Pons (tissue), 1 donor: ENCODE measurements at places on chromosomes 6 and 20.
A peak's percentile ranks its signal among the peaks of the same experiment; 100 is the strongest.

DNA sequence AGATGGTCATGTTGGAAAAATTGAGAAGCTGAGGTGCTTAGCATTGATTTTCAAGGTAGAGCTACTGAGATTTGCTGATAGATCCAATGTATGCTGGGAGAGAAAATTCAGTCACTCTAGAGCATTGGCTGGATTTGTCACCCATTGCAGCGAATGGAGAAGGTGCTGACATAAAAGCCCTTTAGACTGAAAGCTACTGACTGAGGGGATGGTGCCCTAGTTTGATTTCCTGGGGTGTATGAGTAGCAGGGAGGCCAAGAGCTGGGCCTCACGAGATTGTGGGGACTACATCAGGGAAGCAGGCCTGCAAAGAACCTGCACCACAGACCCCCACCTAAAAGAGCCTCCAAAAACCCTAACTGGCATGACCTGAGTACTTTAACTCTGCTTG, 23.9 kb upstream of the PRND start:
- no peak for DNase-seq

- no peak for DNase-seq
Observed at GRCh38 chr20:63475209-63475608, 2.8 kb upstream of the KCNQ2 start.

DNA sequence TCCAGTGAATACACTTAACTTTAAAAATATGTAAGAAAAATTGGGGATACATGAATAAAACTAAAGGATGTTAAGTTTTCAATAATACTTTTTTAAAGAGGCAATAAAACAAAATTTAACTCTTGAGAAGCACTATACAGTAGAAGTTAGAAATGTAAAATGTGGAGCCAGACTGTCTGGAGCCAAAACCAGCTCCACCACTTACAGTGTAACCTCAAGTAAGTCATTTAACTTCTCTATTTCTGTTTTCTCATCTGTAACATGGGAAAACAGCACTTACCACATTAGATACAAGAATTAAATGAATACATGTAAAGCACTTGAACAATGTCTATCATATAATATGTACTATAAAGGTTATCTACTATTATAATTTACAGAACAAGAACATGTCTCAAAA, 6.7 kb downstream of the ATG5 start:
- no peak for DNase-seq

- no peak for DNase-seq
Observed at GRCh38 chr20:61918548-61918947, 147.1 kb downstream of the TAF4 start.

DNA sequence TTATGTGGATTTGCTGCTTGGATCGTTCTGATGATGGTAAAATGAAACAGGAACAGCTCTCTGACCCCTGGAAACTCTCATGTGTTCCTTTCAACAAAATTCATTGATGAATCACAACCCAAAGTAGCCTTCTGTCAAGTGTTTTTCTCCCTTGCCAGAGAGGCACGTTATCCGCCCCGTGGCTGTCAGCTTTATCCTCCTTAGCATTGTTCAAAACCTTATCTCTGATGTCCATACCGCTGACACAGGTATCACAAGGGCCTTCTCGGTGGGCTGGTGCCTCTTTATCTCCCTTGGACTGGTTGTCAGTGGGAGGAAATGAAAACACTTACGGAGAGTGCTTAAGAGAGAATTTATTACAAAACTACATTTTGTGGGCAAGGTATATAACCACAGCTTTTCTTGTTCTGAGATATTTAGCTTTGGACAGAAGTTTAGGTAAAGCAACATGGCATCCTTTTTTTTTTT, 84.9 kb downstream of the TIAM2 start:
- no peak for DNase-seq

DNA sequence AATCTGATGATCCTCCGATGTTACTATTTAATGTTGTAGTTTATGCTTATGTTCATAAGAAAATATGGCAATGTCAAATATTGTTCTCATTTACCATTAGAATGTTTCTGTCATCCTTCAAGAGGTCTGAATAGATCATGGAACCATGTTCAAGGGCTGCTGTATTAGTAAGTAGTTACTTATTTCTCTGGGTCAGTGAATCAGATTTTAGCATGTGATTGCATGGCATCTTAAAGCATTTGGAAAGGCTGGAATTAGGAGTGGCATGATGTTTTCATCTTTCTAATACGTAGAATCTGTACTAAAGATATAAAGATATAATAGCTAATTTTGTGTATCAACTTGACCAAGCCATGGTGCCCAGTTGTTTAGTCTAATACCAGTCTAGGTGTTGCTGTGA, 40.5 kb upstream of the NKX2-4 start:
- no peak for DNase-seq

DNA sequence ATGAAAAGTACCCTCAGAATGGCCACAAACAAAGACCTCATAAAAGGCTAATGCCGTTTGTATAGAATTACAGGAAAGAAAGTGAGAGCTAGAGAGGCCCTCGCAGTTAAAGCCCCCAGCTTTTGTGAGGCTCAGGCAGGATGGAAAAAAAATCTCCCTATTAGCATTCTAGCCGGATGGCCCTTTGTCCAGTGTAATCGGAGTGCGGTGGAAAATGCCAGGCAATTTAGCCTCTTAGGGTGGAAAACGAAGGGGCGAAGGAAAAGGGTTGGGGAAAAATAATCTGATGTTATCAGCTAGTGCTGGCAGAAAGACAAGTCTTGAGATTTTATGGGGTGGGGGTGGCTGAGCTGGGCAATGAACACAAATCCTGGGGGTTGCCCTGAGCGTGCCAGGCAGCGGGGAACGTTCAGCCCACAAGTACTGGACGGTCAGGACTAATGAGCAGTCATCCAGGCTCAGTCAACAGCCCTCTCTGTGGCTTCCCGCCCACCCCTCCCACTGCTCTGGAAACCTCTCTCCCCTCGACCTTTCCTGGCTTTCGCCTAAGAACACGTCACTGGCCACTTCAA, 92.4 kb downstream of the PSMG4 start:
- peak; percentile 74 for DNase-seq

GRCh38 chr6:44272999-44273566, 2.8 kb downstream of the TMEM151B start:
- no peak for DNase-seq

DNA sequence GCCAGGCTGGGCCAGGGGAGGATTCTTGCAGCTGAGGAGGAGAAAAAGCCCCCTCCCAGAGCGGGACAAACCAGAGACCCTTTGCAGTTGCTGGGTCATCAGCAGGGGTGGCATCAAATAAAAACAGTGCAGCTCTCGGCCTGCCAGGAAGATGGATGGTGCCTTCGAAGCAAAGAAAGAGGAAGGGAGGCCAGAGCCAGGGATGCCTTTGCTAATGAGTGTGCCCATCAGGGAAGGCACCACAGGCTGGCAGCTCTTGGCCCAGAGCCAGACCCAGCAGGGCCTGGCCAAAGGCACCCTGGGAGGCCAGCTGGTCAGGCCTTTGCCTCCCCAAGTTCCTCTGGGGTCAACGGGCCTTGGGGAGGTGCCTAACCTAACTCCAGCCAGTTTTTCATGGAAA, 26.3 kb upstream of the ZNF318 start:
- DNase-seq: peak; percentile 12
